ENCODE measurements at places on chromosomes 5 and 9.

- DNase-seq: no peak
Observed at GRCh38 chr5:130115686-130116085, 211.4 kb downstream of the CHSY3 start.

- DNase-seq: no peak
Observed at GRCh38 chr9:129568560-129569501, 52.1 kb downstream of the C9orf50 start.

DNA sequence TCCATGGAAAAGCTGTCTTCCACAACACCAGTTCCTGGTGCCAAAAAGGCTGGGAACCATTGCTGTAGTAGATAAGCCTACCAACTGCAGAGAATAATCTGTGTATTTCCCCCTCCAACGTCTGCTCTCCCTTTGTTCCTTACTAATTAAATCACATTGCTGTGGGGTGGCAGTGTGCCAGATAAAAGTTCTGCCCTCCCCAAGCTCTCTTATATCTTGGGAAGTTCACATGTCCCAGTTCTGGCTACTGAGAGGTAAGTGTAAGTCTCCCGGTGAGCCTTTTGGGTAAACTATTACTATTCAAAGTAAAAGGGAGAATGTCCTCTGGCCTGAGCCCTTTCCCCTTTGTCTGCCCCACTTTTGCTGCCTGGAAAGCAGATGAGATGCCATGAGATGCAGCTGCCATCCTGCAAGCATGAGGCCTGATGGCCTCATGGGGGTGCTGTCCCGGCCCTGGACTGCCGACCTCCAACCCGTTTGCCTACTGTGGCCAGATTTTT is 14.7 kb downstream of the ENC1 start:
- DNase-seq: no peak

DNA sequence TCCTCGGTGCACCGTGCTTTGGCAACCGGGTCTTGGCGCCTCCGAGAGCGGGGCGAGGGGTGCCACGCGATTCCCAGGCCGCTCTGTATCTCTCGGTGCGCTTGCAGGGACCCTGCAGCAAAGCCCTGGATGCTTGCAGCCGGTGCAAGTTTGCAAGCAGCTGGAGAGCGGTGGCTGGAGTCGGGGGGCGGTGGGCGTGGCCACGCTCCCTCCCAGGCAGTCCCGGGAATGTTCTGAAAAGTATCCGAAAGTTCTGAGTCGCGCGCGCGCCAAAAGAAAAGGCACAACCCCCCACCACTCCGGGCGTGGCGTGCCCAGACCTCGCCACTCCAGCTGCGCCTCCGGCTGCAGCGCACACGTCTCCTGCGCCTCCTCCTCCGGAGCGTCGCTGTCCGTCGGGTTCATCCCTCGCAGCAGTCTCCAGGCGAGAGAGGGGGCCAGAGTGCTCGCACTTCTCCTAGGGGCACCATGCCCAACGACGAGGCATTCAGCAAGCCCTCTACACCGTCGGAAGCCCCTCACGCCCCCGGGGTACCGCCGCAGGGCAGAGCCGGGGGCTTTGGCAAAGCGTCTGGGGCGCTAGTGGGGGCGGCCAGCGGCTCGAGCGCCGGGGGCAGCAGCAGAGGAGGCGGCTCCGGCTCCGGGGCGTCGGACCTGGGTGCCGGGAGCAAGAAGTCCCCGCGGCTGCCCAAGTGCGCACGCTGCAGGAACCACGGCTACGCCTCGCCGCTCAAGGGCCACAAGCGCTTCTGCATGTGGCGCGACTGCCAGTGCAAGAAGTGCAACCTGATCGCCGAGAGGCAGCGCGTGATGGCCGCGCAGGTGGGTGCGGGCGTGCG is at the start of gene DMRT1:
Gene DMRT1, plus strand, starts transcription at position 327 of the 839 bp plus-strand sequence. Its CDS starts 142 bp downstream, at position 469.
- DNase-seq: no peak

GRCh38 chr9:110451726-110452125 is 114.1 kb upstream of the TXNDC8 start:
- no peak for DNase-seq

DNA sequence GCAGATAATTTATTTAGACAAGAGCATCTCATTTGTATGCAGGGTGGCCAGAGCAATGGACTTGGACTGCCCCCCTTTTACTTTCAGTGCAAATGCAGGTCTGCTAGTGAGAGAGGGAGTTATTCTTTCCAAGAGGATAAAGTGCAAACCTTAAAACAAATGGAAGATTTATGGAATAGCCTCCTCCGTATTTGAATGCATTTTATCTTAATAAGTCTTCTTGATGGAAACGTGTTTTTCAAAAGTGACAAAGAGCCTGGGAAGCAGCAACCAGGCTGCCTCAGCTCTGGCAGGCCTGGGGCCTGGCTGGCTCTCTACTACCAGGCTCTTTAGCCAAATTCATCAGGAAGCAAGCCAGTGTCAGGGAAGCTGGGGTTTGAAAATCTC is 6.8 kb downstream of the NR2F1 start:
- no peak for DNase-seq

DNA sequence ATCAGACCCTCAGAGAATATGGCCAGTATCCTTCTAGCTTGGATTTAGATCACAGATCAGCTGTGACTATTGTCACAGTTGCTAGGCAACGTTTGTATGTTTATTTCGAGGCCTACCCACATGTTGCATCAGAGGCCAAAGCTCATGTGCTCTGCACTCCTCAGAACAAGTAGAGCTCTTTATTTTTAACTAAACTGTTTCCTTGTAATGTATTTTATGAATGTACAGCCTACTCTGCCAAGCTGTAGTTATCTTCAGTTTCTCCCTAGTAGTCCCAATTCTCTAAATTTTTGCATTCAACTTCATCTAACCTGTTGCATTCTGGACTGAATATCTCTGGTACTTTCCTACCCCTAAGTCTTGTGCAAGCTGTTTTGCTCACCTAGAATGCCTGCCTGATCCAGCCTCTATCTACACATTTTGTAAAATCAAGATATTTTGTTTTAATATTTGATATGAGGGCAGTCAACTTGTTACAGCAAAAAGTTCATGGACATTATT is 52.8 kb downstream of the CAST start:
- no peak for DNase-seq

- no peak for DNase-seq
Observed at GRCh38 chr5:59893429-59894227, at the start of gene PDE4D. PDE4D (minus strand) TSS chr5:59893726.

DNA sequence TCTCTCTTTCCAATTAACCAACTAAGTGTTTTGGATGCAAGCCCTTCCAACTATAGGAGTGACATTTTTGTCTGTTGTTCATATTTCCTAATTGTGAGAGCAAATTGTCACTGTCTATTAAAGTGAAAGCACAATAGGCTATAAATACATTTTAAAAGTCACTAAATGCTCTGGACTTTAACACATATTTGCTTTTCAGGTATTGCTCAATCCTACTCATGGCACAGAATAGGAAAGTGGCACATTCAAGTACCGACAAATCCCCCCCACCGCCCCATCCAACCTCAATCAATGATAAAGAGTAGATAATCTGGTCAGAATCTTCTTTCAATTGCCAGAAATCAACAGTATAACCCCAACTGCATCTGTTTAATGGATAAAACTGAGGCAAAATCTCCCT is 419.8 kb downstream of the PLK2 start:
- DNase-seq: no peak

- DNase-seq: no peak
Observed at GRCh38 chr5:52334367-52334766, 453.3 kb upstream of the ITGA1 start.

All from stimulated activated CD4-positive, alpha-beta T cell treated with anti-CD3 and anti-CD28 coated beads, Interleukin-1b, Interleukin-23, amount 100 ng/mL, for 24 hours (primary cell).